ENCODE measurements at places on chromosomes 4 and X.

- DNase-seq, result peak; percentile 53
These were observed 179.5 kb upstream of the TBL1X start for GRCh38 chrX:9285342-9285771.

- no peak for DNase-seq
These were observed 1.6 kb downstream of the TBX22 start for GRCh38 chrX:80016182-80016581.

DNA sequence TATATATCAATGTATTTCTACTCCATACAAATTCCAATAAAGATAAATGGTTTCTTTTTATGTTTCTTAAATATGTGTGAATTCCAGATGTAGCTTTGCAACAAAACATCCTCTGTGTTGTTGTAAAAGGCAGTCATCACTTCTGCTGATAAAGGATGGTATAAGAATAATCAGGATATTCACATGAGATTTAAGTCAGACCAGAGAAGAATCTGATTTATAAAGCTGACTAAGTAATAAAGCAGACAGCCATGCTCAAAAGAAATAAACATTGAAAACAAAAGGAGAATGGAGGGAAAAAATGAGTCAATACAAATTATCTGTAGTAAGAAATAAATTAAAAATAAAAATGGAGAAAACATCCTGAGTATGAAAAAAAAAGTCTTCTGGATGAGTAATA is 27.0 kb upstream of the SLC7A11 start:
- no peak for DNase-seq

- DNase-seq, result no peak
These were observed 892.6 kb upstream of the FRG1 start for GRCh38 chr4:189048119-189048518.

DNA sequence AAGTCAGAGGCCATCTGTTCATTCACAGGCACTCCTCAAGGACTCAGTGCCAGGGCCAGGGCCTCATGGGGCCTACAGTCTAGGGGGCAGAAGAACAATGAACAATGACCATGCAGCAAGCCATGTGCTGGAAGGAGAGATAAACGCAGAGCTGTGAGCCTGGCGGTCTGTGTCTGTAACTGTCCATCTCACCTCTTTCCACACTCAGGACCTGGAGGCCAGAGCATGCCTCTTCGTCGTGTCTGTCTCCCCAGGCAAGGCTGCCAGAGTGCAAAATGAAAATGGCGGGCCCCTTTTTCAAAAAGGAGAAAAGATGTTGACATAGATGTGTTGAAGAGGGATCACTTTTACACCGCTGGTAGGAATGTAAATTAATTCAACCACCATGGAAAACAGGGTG is 78.5 kb downstream of the MSX1 start:
- no peak for DNase-seq

DNA sequence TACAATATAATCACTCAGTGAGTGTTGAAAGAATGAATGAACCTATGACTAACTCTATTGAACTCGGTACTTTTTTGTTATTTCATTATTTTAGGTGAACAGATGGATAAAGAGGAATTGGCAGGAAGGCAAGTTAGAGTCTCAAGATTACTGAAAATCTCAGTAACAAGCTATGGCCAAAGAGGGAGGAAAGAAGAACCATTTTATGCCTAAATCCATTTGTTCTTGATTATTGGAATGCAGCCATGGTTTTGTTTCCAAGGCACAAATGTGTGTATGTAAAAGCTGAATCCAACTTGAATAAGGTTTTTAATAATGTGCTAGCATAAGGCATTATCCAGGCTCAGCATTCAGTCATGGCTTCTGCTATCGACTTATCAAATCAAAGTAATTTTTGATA is 196.4 kb downstream of the DTHD1 start:
- no peak for DNase-seq
